NCI-H526 treated with DMSO at 0.1 percent for 48 hours (cell line): ENCODE measurements at places on chromosomes 4 and X.

GRCh38 chr4:156111686-156112085 lies 158.0 kb upstream of the CTSO start:
- no peak for DNase-seq

DNA sequence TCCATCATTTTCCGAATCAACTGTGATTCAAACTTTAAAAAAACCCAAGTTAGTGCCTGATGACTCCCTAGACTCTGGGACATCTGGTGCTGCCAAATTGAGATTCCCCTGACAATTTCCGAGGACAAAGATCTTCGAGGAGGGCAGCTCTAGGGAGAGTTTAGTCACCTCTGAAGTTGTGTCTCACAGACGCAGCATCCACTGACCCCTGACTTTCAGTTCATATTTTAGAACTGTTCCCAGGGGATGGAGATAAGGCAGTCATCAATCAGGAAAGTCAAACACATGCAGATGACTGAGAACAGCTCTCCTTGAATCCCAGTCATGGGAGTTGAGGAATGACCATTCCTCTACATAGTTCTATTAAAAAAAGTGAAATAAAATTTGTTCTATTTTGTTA lies 643.9 kb downstream of the TRIML1 start:
- DNase-seq: no peak

GRCh38 chr4:145231906-145232700 lies 51.7 kb upstream of the OTUD4 start:
- DNase-seq: no peak

GRCh38 chr4:98663226-98664006 lies 5.0 kb upstream of the TSPAN5 start:
- no peak for DNase-seq

DNA sequence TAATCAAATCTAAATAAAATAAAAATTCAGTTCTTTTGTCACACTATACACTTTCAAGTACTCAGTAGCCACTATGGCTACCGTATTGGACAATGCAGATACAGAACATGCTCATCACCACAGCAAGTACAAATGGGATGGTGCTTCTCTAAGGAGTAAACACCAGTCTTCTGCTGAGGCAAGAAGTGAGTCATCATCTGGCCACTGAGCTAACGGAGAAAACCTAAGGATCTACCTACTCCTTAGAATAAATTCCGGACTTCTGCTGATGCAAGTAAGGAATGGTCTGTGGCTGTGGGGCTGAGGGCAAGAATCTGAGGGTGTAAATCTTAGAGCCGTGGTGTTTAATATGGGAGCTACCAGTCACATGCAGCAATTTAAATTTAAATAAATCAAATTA lies 11.3 kb upstream of the RBMXL3 start:
- no peak for DNase-seq

DNA sequence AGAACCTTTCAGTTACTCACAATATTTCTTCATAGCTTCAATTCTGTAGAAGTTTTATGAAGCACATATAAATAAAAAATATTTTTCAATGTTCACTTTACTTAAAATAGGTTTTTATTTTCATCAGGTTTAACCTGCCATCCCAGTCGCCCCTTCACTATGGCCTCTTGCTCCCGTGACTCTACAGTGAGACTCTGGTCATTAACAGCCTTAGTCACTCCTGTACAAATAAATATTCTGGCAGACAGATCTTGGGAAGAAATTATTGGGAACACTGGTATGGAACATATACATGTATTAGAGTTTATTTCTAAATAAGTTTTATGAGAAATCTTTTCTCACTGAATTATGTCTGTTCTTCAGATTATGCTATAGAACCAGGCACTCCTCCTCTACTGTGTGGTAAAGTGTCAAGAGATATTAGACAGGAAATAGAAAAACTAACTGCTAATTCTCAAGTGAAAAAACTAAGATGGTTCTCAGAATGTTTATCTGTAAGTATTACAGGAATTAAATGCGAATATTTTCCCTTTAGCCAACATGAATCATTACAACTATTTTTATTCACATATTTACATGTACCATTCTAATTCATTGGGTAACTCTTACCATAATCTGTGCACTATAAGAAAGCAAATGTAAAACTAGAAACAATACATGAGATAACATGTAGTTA lies 45.6 kb downstream of the SPATA4 start:
- DNase-seq: no peak

GRCh38 chr4:39237179-39237578 lies 54.9 kb downstream of the WDR19 start:
- DNase-seq: no peak

- DNase-seq: no peak
Observed at GRCh38 chr4:7195141-7195515, 2.8 kb downstream of the SORCS2 start.

GRCh38 chr4:35247047-35247446 lies 997.3 kb downstream of the ARAP2 start:
- DNase-seq: no peak

DNA sequence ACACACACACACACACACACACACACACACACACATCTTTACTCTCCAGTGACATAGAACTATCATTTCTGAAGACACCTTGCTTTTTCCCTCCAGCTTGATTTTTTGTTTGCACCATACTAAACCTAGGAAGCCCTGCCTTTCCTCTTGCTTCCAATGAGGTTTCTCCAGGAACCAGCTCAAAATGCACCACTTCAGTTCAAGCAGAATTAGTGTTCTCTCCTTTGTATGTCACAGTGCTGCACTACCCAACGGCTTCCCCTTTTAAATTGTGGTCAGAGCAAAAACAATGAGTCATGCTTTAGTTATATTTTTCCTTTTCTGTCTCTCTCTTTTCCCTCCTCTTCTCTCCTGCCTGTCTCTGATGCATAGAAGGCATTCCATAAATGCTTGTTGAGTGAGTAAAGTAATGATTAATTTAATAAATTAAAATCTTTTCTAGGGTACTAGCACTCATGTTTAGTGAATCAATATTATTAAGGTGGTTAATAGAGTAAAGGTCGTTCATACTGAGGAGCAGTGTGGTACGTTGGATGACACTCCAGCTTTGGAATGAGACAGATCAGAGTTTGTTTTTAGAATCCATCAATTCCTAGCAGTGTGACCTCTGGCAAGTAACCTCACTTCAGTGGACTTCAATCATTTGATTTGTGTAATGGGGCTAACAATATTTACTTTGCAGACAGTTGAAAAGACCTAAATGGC lies 5.9 kb downstream of the RTL3 start:
- no peak for DNase-seq

DNA sequence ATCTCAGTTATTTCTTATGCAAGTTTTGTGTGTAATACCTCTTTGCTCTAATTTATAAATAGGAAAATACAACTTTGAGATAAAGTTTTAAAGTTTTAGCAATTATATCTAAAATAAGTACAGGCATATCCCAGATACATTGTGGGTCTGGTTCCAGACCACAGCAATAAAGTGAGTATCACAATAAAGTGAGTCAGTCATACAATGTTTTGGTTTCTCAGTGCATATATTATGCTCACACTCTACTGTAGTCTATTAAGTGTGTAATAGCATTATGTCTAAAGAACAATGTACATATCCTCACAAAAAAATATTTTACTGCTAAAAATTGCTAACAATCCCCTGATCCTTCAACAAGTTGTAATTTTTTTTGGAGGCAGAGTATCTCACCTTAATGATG lies 49.2 kb downstream of the ANAPC10 start:
- DNase-seq: no peak

DNA sequence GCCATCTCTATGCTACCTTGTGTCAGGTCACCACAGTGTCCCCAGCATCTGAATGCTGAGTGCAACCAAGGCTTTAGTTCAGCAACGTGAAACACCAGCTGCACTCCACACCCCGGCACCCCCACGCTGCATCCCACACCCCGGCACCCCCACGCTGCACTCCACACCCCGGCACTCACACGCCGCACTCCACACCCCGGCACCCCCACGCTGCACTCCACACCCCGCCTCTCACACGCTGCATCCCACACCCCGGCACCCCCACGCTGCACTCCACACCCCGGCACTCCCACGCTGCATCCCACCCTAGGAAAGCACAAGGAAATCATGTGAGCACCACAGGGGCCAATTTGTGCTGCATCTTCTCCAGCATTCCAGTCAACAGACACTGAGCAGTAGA lies 199.8 kb upstream of the FRG1 start:
- DNase-seq: no peak
